ENCODE measurements at places on chromosomes 1 and 21.

- no peak for DNase-seq
These were observed 1786.6 kb downstream of the PLA2G4A start for GRCh38 chr1:188615321-188615720.

GRCh38 chr21:46322351-46323226, 1.1 kb downstream of the C21orf58 start:
- no peak for DNase-seq

DNA sequence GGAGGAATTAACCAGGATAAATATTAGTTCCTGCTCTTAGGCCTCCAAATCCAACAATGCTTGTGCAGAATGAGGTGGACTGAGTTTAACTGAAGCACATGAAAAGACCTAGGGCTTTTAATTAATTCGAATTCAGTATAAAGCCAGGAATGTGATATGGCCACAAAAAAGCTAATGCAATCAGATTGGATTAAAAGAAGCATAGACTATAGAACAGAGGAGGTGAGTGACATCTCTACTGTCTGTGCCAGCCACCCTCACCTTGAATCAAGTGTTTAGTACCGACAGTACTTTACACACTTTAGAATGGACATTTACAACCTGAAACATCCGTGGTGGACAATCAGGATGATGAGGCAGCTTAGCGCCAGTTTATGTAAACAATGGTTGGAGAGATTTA, 62.1 kb downstream of the CNIH3 start:
- no peak for DNase-seq

DNA sequence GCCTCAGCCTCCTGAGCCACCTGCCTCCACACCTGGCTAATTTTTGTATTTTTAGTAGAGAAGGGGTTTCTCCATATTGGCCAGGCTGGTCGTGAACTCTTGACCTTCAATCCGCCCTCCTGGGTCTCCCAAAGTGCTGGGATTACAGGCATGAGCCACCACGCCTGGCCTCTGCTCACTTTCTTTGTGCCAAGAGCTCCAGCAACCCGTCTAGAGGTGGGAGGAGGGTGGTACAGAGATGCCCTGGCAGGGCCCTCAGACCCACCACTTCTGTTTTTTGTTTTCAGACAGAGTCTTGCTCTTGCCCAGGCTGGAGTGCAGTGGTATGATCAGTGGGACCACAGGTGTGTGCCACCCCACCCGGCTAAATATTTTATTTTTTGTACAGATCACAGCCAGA, 6.9 kb upstream of the SYNC start:
- no peak for DNase-seq

GRCh38 chr1:181438013-181438412, 45.3 kb upstream of the CACNA1E start:
- DNase-seq: no peak

DNA sequence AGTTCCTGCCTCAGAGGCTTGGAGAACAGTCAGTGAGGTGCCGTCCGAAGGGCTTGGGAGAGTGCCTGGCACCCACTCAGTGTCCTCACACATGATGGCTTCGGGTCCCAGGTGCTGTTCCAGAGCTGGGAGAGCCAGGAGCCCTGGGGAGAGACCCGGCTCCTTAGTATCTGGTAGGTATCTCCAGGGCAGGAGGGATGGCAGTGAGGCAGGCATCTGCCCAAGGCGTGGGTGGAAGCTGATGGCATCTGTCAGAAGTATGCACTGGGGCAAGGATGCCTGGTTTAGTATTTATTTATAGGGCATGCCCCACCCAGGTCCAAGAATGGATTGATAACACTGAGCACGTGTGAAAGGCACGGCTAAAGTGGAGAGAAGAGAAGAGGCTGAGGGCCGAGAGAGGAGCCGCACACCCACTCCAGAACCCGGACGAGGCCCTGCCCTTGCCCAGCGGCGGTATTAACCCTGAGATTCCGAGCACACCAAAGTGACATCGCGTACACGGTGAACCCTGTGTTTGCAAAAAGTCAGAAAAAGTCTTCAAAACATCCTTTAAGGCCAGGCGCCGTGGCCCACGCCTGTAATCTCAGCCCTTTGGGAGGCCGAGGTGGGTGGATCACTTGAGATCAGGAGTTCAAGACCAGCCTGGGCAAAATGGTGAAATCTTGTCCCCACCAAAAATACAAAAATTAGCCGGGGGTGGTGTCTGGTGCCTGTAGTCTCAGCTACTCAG, 2.4 kb downstream of the TP73 start:
- no peak for DNase-seq

DNA sequence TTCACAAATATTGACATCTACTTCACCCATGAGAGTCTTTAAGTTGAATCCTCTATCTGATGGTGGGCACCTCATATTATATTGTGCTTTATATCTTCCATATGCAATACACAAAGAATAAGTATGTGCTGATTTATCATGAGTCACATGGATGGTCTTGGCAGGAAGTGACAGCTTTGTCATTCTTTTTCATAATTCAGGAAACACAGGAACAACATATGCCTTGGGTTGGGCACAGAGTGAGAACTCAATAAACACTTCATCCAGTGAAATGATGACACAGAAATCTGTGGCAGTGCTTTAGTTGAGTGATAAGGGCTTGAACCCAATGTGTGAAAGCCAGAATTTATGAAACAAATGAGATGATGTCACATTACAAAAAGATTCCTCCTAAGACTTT, 41.2 kb downstream of the GADD45A start:
- no peak for DNase-seq

GRCh38 chr1:113784104-113784779, 25.0 kb upstream of the PHTF1 start:
- DNase-seq: no peak

- no peak for DNase-seq
These were observed 66.7 kb downstream of the MAB21L3 start for GRCh38 chr1:116177861-116178260.

GRCh38 chr21:35677298-35677841, 383.0 kb downstream of the SETD4 start:
- DNase-seq: no peak

GRCh38 chr1:37999430-38000232, 5.7 kb downstream of the FHL3 start:
- no peak for DNase-seq

- no peak for DNase-seq
These were observed 451.4 kb upstream of the ADGRL2 start for GRCh38 chr1:81349194-81349965.

DNA sequence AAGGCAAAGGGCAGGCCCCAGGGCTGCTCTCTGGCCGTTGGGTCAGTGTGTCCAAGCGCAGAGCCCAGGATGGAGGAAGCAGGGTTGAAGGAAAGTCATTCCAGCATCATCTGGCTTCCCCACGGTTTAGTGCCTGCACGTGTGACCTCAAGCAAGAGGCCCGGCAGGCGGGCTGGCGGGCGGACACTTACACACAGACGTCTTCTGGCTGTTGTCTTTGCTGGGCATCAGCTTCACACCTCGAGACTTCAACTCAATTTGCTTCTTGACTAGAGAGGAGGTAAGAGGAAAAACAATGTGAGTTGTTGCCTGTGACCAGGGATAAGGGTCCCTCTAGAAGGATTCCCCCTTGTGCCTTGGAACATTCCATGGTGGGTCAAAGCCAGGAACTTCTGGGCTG, 38.4 kb upstream of the HMGB4 start:
- DNase-seq: no peak

- no peak for DNase-seq
These were observed 84.7 kb downstream of the WLS start for GRCh38 chr1:68147534-68148171.

DNA sequence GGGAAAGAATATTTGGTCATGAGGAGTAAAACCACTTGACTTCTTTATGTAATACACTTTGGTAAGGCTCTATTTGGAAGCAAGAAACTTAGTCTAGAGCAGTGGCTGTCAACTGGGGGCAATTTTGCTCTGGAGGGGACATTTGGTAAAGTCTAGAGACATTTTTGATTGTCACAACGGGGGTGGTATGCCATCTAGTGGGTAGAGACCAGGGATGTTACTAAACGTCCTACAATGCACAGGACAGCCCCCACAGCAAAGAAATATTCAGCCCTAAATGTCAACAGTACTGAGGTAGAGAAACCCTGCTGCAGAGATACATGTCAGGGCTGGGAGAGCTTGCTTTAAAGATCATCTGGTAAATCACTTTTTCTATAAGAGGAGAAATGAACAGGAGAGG, 13.5 kb downstream of the FUCA1 start:
- DNase-seq: no peak

DNA sequence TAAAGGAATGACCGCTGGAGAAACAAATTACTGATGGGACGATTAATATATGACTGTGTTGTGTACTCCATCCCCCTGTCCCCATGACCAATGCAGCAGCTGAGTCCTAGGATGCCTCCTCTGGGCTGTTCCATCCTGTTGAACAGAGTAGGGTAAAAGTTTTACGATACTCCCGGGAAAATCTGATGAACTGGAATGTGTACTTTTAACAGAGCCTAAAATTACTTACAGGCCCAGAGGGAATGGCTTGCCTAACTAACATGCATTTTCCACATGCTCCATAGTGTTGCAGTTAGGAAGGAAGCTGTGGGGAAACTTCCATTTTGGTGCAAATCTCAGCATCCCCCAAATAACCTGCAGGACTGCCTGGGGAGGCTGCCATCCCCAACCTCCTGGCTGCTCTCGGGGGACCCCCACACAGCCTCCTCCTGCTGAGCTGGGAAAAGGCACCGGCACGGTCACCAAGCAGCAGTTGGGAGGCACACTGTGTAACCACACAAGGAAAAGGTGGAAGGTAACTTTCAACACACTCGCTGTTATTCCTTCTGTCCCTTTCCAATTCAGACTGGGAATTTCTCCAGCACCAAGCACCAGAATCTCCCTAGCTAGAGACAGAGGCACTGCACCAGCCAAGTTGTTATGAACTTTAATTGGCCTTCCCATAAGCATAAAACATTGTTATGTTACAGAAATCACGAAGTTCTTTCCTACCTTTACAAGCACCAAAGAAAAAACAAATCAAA, 97.2 kb downstream of the BCAR3 start:
- no peak for DNase-seq

GRCh38 chr1:82598812-82599211, 798.1 kb downstream of the ADGRL2 start:
- DNase-seq: no peak

DNA sequence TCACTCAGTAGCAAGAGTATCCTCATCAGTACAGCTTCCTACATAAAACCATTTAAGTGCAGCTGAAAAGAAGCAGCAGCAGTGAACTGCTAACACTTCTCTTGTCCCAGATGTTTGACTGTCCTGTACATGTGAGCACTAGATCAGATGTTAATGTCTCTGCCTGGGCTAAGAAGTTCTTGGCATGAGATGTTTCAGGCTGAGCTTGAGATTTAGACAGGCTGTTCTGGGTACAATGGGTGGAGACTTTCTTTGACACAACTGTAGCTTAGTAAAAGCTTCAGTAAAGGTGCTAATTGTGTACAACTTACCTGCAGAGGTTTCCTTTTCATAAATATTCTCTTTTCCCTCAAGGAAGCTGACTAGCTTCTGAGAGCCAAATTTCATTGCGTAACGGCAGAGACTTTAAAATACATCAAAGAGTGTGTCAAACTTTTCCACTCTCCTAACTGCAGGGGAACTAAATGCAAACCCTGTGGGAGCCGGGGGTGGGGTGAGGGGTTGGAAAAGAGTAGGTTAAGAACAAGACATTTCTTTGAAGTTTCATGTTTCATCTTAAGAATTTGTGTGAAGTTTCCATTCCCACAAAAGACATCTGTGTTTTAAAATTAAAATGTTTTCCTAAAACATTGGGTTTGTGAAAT, 82.1 kb upstream of the CCDC190 start:
- peak; percentile 73 for DNase-seq

DNA sequence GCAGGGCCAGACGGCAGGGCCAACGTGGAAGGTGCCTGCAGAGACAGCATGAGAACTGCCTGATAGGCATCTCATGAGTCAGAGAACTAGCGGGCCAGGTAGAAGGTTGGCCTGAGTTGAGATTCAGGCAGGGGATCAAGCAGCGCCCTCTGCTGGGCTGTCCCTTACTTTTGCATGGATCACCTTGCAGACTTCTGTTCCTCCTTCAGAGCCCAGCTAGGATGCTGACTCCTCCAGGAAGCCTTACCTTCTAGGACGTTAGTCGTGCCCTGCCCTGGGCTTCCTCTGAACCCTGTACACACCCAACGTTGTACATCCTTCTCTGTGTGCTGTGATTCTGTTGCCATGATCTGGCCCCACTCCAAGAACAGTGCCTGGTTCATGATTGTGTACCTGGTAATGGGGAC, 231.3 kb upstream of the VAMP3 start:
- no peak for DNase-seq

GRCh38 chr1:185039726-185040407, 5.5 kb upstream of the RNF2 start:
- DNase-seq: no peak

- no peak for DNase-seq
These were observed 35.7 kb upstream of the MTR start for GRCh38 chr1:236759252-236759859.

DNA sequence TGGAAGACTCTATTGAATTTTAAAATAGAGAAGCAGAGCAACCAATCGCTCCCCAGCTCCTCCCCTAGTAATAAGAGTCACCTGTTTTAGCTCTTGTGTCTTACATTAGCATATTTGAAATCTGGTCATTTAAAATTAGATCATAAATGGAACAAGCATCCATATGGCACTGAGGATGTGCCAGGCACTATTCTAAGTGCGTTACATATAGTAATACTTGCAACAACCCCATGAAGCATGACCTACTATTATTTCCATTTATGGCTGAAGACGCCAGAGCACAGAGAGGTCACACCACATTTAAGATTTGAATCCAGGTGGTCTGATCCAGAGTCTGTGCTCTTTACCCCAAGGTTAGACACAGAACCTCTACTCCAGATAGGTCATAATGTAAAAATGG, 82.0 kb upstream of the HIVEP3 start:
- no peak for DNase-seq

DNA sequence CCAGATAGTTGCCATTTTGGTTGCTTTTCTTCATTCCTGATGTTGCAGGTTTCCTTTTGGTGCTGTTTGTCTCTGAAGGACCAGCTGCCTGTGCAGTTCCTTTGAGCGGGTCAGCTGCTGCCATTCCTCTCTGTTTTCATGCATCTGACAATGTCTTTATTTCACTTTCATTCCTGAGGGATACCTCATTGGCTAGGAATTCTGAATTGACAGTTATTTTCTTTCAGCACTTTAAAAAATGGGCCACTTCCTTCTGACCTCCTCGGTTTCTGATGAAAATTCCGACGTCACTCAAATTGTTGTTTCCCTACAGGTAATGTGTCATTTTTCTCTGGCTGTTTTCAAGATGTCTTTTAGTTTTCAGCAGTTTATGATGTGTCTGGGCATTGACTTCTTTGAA, 24.8 kb downstream of the CCSAP start:
- DNase-seq: no peak

DNA sequence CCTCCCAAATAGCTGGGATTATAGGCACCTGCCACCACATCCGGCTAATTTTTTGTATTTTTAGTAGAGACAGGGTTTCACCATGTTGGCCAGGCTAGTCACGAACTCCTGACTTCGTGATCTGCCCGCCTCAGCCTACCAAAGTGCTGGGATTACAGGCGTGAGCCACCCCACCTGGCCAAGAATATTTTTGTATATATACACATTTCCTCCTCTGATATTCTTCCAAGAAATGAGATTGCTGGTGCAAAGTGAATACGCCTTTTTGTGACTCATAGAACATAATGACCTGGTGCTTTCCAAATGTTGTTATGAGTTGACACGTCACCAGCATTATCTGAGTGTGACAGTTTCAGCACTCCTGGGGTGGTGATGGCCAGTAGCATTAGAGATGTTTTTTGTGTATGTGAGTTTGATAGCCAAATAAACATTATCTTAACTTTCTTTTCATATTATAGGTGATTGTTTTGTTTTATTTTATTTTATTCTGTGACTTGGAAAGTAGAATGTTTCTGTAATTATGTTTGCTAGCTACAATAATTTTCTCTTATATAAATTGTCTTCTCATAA, 54.9 kb downstream of the KCNK1 start:
- no peak for DNase-seq

GRCh38 chr21:22450507-22450906, 1452.3 kb downstream of the NCAM2 start:
- no peak for DNase-seq
